Globus pallidus (tissue), 1 donor: ENCODE measurements at places on chromosomes 2 and 18.

- DNase-seq: no peak
These were observed 114.0 kb downstream of the NOL10 start for GRCh38 chr2:10575609-10576280.

- no peak for DNase-seq
These were observed 181.0 kb downstream of the DIS3L2 start for GRCh38 chr2:232142502-232142901.

GRCh38 chr2:60413814-60414168 is 139.7 kb downstream of the BCL11A start:
- DNase-seq: no peak

GRCh38 chr2:141280037-141280436 is 850.8 kb downstream of the LRP1B start:
- DNase-seq: no peak

DNA sequence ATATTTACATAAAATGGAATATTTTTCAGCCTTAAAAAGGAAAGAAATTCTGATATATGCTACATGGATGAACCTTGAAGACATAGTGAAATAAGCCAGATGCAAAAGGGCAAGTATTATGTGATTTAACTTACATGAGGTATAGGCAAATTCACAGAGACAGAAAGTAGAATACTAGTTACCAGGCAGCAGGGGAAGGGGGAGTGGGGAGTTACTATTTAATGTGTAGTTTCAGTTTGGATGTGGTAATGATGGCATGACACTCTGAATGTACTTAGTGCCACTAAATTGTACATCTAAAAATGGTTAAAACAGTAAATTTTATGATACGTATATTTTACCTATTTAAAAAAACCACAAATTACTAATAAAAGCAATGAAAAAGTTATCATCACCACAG is 12.1 kb downstream of the METTL4 start:
- no peak for DNase-seq

GRCh38 chr2:65144571-65144970 is 14.7 kb upstream of the RAB1A start:
- no peak for DNase-seq

DNA sequence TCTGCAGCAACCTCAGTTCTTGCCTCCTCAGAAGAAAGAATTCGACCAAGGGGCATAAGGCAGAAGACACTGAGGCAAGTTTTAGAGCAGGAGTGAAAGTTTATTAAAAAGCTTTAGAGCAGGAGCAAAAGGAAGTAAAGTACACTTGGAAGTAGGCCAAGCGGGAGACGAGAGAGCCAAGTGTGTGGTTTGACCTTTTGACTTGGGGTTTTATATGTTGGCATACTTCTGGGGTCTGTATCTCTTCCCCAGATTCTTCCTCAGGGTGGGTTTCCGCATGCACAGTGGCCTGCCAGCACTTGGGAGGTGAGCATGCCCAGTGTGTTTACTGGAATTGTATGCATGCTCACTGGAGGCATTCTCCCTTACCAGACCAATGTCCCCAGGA is 59.3 kb upstream of the ANKRD44 start:
- DNase-seq: no peak

DNA sequence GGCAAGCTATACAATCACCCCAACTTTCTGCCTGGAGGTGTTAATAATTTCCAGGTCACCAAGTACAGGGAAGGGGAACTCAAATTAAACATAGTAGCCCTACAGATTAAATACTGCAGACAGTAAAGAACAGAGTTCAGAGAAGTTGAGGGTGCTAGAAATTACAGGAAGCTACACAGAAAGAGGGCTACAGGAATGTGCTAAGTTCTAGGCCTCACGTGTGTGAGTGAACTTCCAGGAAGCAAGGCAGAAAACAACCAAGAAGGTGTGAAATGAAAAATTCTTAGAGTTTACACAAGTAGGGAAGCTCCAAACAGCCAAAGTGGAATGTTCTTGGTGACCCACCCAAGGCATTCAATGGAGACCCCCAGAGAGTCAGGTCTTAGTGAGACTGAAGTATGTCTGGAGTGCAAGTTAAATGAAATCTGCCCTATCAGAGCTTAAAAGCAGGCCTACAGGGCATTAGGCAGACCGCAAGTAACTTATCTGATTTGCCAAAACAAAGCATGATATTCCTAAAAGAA is 58.1 kb upstream of the RNU4ATAC start:
- DNase-seq: no peak

- peak; percentile 86 for DNase-seq
These were observed 159.2 kb downstream of the FAM210A start for GRCh38 chr18:13566941-13567746.

DNA sequence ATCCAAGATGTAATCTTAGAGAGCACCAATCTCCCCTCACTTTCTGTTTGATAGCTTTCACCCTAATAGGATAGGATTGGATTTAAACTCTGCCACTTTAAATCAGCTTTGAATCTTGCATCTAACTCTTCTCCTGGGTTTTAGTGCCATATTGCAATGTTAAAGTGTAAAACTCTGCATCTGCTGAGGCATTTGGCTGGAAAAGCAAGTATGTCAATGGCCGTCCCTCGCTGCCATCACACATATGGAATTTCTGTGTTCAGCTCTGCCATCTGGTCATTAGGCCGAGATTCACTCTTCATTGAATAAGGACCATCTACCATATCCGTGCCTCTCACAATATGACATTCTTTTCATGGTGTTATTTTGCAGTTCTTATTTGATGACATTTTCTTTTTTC is 728.1 kb upstream of the PIK3C3 start:
- DNase-seq: no peak

DNA sequence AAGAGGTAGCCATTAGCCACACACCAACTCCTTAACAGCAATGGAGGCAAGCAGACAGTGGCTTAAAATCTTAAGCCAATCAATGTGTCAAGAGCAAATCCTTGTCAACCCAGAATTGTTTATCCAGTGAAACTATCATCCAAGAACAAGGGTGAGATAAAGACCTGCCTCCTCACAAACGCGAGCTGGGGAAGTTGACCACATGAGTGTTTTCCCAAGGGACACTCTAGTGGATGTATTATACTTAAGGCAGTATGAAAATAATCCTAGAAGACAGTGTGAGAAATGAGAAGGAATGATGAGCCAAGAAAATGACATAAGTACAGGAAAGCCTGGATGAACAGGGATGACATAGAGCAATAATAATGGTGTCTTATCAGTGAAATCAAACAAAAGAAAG is 209.6 kb downstream of the TWIST2 start:
- DNase-seq: no peak

GRCh38 chr2:165407466-165407865 is 62.0 kb upstream of the CSRNP3 start:
- no peak for DNase-seq

DNA sequence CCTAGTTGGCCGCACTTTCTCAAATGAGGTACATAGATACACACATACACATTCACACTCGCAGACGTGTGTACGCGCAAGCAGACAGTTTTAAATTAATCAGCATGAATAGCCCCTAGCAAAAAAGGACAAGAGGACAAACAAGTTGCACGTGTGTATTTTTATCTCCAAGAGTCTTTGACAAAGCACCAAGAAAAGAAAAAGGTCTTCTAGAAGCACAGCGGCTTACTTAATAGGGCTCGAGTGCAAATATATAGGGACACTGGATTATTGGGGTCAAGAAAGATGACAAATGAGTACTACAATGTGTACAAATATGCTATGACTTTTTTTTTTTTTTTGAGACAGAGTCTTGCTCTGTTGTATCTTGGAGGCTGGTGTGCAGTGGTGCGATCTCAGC is 1.7 kb upstream of the BCL2 start:
- no peak for DNase-seq

- DNase-seq: no peak
These were observed 599.5 kb upstream of the SYT4 start for GRCh38 chr18:43876748-43877147.
